ENCODE measurements at places on chromosomes 12 and 14.

- DNase-seq = no peak
Observed at GRCh38 chr14:66824251-66824650, 316.3 kb downstream of the GPHN start.

DNA sequence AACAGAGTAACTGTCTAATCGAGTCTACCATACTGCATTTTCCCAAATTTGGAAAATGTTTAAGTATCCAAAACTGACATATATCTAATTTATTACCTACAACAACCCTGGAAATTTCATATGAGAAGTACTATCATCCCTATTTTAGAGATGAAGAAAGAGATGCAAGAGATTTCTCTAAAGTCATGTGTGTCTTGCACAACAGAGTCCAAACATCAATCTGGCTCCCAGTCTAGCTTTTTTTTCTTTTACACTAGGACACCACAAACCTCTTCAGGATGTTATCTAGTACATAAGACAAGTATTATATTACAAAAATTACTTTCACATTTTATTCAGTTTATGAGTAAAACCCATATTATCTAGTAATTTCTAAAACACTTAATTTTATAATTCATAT lies 39.1 kb downstream of the CAPS2 start:
- no peak for DNase-seq

DNA sequence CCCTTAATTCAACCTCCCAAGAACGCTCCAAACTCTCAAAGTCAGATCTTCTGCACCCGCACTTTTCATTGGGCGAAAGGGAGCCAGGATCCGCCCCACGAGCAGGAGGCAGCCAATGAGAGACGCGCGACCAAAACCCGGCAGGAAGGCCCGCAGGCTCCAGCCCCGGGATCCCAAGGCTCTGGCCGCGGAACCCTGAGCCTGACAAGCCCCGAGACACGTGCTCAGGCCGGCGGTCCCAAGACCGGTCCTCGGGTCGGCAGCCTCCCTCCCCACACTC lies 438 bp downstream of the DDX54 start:
- DNase-seq = peak; percentile 82

- no peak for DNase-seq
Observed at GRCh38 chr14:95651821-95652583, 34.2 kb upstream of the TCL1B start.

- DNase-seq = no peak
Observed at GRCh38 chr14:54686219-54686870, 119.4 kb downstream of the SAMD4A start.

DNA sequence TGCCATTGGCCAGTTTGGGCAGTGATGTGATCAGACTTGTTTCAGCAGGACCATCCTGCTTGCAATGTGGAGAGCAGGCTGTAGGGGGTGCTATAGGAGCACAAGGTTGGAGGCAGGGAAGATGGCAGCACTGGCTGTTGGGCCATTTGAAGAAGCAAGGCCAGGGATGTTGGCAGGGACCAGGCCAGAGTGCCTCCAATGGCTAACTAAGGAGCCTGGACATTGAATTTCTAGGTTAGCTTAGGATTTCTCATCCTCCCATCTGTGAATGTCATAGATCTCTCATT lies 23.5 kb downstream of the FGF23 start:
- DNase-seq = no peak

DNA sequence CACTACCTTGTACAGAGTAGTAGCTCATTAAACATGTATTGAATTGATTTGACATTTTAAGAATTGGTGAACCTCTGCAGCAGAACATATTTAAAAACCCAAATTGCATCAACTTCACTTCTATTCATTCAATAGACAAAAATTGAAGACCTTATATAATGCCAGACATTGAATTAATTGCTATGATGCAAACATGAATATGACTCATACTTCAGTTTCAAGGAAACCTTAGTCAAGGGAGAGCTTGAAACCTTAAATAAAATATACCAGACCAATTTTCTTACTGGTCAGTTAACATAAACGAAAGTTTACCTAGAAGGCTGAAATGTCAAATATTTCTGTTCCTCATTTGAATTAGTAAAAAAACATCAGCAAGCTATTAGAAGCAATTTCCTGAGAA lies 5.0 kb upstream of the MGAT4C start:
- no peak for DNase-seq

DNA sequence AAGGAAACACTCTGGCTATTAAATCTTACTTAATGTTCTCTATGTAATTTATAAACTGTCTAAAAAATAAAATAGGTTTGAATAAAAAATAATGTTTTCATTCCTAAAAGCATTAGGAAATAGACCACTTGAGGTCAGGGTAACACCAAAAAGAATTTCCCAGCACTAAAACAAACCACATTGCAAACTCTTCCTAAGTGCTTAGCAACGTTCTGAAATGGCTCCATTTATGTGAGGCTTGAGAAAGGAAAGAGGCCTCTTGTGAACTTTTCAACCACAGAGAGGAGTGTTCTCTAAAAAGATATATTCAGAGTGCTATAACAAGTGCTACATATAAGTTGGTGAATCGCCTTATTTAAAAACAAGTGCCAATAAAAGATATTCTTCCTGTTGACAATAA lies 42.7 kb downstream of the ALX1 start:
- no peak for DNase-seq

DNA sequence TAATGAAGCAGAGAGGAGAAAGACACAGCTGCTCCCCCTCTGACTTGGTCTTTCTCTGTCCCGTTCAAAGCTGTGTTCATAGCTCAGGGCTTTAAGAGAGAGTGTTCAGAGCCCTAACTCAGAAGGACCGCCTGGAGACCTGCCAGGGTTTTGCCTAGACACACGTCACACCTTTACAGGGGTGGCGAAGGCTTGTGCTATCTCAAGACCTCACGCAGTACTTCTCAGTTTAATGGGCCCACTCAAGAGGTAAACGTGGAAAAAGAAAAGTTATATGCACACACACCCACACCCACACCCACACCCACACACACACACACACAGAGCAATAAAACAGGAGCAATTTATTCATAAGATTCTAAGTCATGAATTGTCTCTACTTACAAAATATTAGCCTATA lies 374.3 kb downstream of the C12orf75 start:
- DNase-seq = no peak

GRCh38 chr12:120216742-120217605 lies 16.1 kb upstream of the RPLP0 start:
- no peak for DNase-seq

- DNase-seq = no peak
Observed at GRCh38 chr12:45596366-45596765, 133.1 kb upstream of the ARID2 start.

DNA sequence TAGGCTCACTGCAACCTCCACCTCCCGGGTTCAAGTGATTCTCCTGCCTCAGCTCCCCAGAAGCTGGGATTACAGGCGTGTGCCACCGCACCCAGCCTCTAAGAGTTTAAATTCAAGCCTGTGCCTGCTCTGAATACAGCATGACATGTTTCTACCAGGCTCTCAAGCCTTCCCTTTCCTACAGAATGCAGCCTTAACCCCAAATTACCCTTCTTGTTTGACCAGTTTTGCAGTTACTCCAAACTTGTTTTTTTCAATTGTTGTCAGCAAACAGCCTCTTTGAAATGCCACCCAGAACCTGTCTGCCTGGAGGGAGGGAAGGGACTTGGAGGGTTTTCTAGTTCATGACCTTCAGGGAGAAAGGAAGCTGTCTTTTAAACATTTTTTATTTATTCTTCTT lies 15.4 kb downstream of the GLTP start:
- DNase-seq = no peak

DNA sequence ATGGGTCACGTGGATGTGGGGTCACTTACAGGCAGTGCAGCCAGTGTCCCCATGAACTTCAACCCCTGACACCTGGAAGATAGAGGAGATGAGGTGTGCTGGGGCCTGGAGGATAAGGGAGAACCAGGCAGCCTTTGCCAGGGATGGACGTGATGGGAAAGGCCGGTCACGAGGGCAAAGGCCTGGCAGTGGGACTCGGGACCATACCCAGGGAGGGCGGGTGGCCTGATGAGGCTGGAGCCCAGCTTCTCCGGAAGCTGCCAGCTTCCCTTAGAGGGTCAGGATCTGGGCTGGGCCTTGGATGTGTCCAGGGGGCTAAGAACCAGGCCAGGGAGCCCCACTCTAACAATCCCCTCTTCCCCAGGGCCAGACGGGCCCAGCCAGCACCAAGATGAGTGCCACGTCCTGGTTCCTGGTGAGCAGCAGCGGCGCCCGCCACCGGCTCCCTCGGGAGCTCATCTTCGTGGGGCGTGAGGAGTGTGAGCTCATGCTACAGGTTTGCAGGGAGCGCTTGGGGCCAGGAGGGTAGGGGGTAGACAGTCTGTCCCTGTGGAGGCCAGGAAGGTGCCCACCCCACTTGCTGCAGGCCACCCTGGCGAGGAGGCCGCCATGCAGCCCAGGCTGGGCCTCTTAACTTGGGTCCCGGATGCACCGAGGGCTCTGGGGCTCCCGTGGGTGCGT lies 3.1 kb downstream of the CEP170B start:
- no peak for DNase-seq

DNA sequence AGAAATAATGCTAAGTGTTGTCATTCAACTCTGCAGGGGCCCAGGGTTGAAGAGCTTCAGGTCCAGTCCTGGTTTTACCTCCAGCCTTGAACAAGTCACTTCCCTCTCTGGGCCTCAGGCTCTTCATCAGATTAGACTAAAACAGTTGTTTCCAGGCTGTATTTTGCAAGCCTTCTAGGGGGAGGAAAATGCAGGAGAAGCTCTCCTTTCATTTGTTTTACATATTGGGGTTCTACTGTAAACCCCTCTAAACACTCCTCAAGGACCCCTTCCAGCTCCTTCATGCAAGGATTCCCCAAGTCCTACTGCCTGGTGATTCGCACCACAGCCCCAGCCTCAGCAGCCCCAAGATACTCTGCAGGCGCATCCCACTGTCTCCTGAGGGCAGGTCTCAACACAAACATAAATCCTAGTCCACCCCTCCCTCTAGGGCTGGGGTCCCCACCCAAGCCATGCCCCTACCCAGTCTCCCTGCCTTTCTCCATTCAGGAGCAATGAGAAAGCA lies 2.7 kb downstream of the SDR9C7 start:
- DNase-seq = no peak

GRCh38 chr12:87406926-87407325 lies 622.3 kb downstream of the C12orf50 start:
- DNase-seq = no peak

- DNase-seq = no peak
Observed at GRCh38 chr14:50087341-50088116, 28.8 kb downstream of the VCPKMT start.

DNA sequence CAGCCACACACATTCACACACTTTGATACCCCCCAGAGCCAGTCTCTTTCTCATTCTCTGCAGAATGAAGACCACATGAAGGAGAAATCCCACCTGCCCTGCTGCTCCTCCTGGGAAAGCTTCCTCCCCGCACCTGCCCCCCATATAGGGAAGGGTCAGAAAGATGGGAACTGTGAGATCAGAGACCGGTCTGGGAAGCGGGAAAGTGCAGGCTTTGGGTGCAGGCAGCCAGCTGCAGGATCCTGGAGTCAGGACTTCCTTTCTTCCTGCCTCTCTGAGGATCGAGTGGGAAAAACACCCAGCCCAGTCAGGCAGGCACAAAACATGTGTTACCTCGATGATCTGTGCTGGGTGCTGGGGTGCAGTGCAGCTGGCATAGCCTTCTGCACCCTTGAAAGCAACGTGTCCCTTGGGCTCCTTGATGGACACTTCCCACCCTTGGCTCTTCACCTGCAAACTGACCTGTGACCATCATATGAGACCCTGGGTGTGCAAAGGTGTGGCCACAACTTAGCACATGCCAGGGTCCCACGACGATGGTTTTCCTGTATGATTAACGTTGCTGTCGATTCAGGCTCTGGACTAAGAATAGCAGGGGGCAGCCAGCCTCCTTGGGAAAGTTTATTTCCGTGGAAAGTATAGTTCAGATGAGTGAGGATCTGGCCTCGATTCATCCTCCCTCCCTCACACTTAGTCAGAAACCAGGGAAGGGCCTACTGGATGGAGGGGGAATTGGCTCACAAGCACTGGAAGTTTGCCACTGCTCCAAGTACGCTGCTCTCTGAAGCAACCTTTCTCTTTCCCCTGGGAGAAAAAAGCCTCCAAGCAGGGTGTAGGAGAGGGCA lies 105.4 kb upstream of the MED13L start:
- DNase-seq = peak; percentile 44

DNA sequence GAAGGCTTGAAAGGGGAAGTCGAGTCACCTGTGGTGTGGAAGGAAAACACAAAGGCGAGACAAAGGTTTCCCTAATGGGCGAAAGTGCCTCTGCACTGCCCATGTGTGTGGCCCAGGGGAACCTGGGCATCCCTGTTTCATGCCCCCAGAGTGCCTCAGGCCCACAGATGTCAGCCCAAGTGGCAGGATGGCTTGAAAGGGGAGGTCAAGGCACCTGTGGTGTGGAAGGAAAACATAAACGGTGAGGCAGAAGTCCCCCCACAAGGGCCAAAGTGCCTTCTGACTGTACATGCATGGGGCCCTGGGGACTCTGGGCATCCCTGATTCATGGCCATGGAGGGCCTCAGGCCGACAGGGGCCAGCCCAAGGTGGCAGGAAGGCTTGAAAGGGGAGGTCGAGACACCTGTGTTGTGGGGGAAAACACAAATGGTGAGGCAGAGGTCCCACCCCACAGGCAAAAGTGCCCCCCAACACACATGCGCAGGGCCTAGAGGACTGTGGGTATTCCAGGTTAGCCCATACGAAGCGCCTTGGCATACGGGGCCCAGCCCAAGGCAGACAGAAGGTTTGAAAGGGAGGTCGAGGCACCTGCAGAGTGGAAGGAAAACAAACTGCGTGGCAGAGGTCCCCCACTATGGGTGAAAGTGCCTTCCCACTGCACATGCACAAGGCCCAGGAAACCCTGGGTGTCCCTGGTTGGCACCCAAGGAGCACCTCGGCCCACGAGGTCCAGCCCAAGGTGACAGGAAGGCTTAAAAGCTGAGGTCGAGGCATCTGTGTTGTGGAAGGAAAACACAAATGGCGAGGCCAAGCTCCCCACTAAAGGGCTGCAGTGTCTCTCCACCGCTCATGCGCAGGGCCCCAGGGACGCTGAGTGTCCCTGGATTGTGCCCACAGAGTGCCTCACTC lies 382.3 kb downstream of the ALG10 start:
- DNase-seq = no peak

GRCh38 chr14:58460772-58461171 lies 33.3 kb downstream of the KIAA0586 start:
- no peak for DNase-seq

- DNase-seq = no peak
Observed at GRCh38 chr14:51644217-51644933, 7.3 kb upstream of the FRMD6 start.

DNA sequence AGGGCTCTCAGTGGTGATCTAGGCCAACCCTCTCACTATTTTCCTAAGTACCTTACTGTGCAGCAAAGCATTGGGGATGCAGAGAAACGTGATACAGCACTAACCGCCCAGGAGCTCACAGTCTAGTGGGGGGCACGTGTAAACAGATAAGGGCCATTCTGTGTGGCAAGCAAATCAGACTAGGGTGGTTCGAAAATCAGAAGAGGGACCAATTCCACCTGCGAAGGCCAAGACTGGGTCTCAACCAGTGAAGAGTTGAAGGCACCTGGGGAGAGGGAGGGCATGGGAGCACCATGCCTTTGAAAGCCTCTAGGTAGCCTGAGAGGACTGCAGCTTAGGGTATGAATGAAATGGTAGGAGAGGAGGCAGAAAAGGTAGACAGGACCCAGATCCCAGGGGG lies 2.2 kb downstream of the PITPNM2 start:
- DNase-seq = no peak

- DNase-seq = no peak
Observed at GRCh38 chr12:15020156-15020555, 47.3 kb downstream of the PDE6H start.

Measured in frontal cortex (tissue), 4 donors.